ENCODE measurements at places on chromosomes 1 and 21.

DNA sequence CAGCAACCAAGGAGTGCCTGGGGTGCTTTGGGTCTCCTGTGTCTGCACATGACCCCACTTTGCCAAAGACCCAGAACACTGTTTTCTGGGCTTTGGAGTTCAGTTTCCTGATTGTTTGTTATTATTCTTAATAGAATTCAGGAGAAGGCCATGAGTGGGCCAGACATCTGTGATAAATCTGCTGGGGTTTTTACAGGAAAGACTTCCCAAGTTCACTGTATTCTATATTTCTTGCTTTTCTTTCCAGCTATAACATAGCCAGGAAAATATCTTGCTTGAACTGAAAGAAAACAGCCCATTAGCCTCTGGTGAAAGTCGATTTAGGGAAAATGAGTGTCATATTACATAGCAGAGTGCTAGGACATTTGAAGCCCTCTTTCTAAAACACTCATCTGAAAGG lies 345.1 kb upstream of the USP24 start:
- no peak for DNase-seq

DNA sequence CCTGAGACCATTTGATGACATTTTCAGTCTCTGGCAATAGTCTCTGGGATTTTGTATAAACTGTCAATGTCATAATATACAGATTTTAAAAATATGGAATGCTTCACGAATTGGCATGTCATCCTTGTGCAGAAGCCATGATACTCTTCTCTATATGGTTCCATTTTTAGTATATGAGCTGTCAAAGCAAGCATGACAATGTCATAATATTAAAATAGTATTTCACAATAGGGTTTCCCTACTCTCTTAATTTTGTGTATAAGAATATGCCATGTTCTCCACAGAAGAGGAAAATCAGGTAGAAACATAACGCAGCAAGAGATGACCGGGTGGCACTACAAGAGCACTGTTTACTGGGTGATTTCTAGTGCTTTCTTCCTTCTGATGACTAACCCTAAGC lies 8.3 kb upstream of the DIPK1A start:
- no peak for DNase-seq

DNA sequence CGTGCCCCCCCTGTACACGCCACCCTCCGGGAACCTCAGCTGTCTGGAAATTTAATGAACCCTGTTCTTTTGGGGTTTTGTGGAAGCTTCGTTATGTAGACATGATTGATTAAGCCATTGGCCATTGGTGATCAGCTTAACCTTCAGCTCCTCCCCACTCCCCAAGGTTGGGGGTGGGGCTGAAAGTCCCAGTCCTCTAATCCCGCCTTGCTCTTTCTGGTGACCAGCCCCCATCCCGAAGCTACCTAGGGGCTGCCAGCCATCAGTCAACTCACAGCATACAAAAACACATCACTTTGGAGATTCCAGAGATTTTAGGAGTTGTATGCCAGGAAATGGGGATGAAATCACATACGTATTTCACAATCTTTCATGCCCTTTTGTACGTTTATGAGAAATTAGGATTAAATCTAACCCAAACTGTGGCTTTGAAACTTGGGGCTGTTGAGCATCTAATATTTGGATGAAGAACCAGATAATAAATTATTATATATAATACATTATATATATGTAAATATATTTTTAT lies 52.3 kb downstream of the BACE2 start:
- DNase-seq: no peak

GRCh38 chr1:162033428-162033827 lies 9.8 kb upstream of the OLFML2B start:
- DNase-seq: no peak

DNA sequence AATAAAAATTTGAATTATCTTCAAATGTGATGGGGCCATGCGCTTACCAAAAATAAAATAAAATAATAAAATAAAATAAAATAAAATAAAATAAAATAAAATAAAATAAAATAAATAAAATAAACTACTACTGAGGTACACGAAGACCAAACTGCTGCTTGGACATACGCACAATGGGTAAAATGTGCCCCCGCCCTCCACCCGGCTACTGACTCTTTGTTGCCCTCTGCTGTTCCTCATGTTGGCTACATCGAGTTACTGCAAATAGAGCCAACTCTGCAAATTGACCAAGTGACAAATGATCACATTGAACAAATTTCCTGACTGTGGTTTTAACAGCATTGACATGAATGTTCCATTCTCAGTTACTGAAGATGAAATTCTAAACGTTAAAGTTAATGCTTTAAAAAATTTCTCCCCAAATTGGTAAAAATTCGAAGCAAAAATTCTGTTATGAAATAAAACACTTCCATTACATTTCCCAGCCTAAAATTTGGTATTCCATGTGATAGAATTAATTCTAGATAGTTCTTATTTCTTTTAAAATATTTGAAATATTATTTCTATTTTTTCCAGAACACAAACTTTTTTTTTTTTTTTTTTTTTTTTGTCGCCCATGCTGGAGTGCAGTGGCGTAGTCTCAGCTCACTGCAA lies 18.8 kb upstream of the MAP1LC3C start:
- DNase-seq: peak; percentile 28

GRCh38 chr1:178192686-178193085 lies 98.8 kb downstream of the RASAL2 start:
- DNase-seq: peak; percentile 82

DNA sequence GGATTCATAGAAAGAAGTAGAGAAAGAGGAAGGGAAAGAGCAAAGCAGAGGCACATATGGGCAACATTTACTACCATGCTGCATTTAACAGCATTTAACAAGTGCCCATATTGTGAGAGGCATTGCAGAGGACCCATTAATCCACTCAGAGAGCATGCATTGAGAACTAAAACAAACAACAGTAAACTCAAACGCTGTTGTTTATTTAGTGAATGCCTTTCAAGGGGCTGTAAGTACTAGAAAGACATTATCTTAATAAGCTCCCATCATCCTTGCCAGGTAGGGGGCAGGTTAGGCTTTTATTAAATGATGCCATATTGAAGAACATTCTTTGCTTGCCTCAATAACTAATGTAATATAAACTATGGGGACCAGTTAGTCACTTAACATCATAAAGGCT lies 254.3 kb upstream of the DAB1 start:
- DNase-seq: no peak

- no peak for DNase-seq
Observed at GRCh38 chr1:65762081-65762862, 30.4 kb upstream of the PDE4B start.

DNA sequence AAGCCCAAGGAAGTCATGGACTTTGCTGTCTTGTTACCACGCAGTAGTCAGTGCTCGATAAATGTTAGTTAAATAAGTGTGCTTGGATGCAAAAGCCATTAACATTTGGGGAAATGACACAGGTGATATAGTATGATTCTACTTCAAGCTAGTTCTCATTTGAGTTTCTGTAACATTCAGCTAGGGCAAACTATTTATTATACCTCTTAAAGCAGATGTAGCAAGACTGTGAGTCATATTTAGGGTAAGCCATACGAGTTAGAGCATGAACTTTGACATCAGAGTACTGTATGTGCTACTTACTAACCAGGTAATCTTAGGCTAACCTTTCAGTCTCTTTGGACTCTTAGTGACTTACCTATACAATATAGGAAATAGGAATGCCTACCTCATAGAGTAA lies 21.0 kb downstream of the CLCA4 start:
- DNase-seq: no peak

DNA sequence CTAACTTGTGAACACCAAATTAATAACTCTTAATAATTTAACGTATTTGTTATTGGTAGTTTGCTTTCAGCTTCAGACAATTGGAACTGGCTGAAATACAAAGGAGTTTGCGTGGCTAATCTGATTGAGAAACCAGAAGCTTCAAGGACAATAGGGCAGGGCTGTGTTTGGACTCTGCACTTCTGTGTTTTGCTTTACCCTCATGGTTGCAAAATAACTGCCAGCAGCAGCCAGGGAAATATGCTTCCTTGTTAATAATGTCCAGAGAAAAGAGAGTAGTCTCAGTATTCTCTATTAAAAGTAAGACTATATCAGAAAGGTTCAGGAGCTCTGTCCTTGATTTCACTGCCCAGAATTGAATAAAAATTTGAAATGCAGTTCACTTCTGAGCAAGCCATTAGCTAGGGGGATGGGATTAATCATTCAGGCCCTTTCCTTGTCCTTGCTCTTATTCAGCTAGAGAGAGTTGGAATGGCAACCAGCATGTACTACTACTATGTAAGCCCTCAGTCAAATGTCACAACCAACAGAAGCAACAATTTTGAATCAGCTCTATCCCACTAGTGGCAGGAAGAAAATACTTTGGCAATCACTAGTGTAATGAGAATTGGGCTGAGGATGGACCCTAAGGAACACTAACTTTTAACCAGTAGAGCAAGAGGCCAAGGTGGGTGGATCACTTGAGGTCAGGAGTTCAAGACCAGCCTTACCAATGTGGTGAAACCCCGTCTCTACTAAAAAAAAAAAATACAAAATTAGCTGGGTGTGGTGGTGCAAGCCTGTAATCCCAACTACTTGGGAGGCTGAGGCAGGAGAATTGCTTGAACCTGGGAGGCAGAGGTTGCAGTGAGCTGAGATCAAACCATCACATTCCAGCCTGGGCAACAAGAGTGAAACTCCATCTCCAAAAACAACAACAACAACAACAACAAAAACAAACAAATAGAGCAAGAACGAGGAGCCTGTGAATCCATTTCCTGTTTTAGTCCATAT lies 76.8 kb downstream of the POU2F1 start:
- DNase-seq: no peak

- DNase-seq: no peak
Observed at GRCh38 chr1:7422081-7422480, 349.0 kb upstream of the VAMP3 start.

- DNase-seq: peak; percentile 87
Observed at GRCh38 chr1:55974714-55975441, 604.5 kb downstream of the PLPP3 start.

GRCh38 chr1:12811409-12811784 lies 19.8 kb downstream of the PRAMEF11 start:
- DNase-seq: no peak

GRCh38 chr1:54886724-54887664 lies at the start of gene DHCR24:
TSS of gene DHCR24 (minus strand) at chr1:54887195. CDS start at chr1:54887119, 76 bp downstream.
- peak; percentile 64 for DNase-seq

Data from astrocyte (in vitro differentiated cells and primary cell).